GM19239 (cell line): ENCODE measurements at places on chromosomes 12 and 14.

DNA sequence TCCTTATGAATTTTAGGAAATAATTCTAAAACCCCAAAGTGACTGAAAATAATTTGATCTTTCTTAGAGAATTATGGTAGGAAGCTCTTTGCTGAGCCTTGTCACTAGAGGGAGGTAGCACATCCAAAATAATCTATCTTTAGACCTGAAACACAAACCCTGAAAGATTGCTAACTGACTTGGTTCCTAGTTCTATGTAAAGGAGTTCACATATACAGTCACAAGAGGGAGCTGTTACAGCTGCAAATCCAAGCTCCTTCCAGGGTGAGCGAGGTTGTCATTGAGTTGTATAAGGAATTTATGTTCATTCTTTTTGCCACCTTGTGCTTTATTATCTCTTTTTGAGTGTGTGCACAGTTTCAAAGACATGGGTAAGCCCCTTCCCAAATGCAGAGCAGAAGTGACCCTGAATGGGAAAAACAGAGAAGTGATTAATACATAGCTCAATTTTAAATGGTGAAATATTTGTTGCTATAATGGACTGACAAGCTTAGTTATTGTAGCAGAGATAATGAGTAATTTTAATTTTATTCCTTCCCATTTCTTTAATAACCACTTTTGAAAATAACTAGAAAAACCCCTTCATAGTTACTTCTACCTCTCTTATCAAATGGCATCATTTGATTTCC lies 387.9 kb downstream of the DAD1 start:
- DNase-seq = peak; percentile 14

DNA sequence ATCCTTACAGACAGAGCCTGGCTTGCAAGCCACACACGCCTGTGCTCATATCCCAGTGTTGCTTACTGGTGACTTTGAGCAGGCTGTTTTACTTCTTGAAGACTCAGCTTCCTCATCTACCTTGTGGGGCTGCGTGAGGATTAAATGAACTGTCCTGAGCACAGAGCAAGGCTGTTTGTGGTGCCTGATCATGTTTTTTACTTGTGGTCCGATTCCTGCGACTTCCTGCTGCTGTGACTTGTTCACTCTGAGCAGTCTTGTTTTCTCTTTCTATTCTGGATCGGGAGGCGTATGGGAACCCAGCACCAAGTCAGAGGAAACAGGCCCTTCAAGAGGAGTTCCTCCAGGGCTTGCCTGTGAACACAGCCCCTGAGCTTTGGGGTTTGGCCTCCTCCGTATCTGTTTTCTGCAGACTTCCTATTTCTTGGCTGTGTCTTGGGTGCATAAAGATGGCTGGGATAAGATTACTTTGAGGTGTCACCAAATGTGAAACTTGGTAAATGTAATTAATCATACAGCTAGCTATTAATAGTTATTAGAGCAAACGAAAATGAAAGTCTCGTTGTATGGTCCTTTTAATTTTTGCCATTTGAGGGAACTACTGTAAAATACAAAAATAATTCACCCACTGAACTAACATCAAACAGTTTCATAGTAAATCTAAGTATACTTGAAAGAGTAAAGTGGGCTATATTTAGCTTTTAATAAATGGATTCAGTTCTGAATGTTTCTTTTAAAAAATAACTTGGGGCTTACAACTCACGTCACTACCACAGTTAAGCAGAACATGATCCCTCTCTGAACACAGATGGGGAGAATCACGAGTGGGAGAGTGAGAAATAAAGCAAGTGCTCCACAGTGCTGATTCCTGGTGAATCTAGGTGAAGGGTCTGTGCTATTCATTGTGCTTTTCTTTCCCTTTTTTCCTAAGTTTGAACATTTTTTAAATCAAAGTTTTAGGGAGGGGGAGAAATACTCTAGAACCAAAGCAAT lies 251.5 kb downstream of the FOXN3 start:
- peak; percentile 35 for DNase-seq

- no peak for DNase-seq
Observed at GRCh38 chr12:59067083-59067482, 146.8 kb upstream of the LRIG3 start.

- DNase-seq = no peak
Observed at GRCh38 chr12:75489613-75490210, 9.2 kb downstream of the GLIPR1 start.

GRCh38 chr14:69424149-69424923 lies 25.8 kb downstream of the SLC39A9 start:
- DNase-seq = no peak
